ENCODE measurements at places on chromosomes 16 and 17.

- no peak for DNase-seq
These were observed 4.8 kb upstream of the SP6 start for GRCh38 chr17:47855737-47856136.

GRCh38 chr17:48497103-48497502, 33.7 kb downstream of the HOXB1 start:
- no peak for DNase-seq

GRCh38 chr16:78001451-78002025, 20.8 kb upstream of the CLEC3A start:
- no peak for DNase-seq

- DNase-seq = no peak
These were observed 6.0 kb downstream of the MTSS2 start for GRCh38 chr16:70679671-70680494.

DNA sequence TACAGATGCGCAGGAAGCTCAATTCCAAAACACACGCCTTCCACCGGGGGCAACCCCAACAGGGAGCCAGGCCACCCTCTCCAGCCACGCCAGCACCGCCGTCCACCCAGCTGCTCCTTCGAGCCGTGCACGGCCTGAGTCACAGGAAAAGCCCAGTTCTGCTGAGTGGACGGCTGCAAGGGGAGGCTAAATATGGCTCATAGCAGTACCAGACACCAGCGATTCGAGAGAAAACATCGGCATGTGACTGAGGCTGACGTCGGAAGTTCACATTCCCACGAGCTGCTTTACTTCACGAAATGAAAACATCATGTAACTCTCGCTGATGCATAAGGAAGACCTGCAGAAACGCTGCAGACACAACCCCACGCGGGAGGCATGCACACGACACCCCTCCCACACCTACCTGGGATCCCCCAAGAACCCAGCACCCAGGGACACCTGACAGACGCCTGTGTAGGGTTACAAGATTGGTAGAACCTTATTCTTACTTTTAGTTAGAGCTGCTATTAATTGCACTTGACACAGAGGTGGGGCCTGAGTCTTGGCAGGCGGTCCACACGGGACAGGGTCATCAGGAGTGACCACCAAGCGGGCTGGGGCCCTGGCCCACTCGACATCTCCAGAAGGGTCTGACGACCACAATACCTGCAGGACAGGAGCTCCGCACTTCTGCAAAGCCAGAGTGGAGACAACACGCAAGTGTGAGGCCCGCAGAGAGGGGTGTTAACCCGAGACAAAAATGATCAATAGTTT, 116.8 kb downstream of the ANKRD11 start:
- no peak for DNase-seq

- no peak for DNase-seq
These were observed 254.5 kb upstream of the CACNG5 start for GRCh38 chr17:66580184-66580955.

Measured in esophagus squamous epithelium (tissue), 5 donors.